ENCODE measurements at places on chromosomes 7 and 10.

- DNase-seq: no peak
Observed at GRCh38 chr10:127905848-127906261, 1.0 kb upstream of the PTPRE start.

GRCh38 chr7:101693498-101694091 is 64.5 kb upstream of the MYL10 start:
- DNase-seq: no peak

GRCh38 chr10:26516540-26517101 is 78.5 kb downstream of the APBB1IP start:
- DNase-seq: no peak

DNA sequence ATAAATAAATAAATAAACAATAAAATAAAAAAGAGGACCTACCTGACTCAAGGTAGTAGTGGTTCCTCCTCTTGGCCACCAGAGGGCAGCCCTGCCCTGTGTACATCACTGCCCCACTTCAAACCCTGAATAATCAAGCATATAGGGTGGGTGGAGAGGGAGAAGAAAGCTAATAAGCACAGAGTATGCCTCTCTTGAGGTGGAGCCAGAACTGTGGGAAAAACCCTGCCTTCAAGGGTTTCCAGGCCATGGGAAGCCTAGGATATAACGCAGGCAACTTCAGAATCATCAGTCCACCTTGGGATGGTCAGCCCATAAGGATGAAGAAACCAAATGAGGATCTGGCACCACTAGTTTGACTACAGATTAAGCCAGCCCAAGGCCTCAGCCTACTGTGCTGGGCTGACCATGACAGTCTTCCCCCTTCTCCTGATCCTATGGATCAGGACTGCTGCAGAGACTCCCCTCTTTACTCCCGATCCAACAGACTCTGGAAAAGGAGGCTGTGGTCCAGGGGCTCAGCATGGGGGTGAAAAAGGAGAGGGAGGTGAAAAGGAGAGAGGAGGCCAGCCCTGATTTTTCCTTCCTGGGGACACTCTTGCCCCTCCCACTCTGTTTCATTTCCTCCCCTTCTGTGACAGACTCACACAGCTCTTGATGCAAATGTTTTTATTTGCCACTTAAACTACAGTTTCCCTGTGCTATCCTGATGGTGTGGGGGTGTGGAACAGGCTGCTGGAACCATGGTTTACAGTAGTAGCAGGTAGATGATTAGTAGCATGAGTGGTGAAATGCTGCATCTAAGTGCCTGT is 10.1 kb downstream of the AVPI1 start:
- DNase-seq: no peak

GRCh38 chr7:69654849-69655707 is 56.8 kb downstream of the AUTS2 start:
- no peak for DNase-seq

- DNase-seq: no peak
Observed at GRCh38 chr7:35365523-35365922, 111.6 kb upstream of the TBX20 start.

GRCh38 chr10:99917963-99918825 is 91.6 kb downstream of the DNMBP start:
- no peak for DNase-seq

DNA sequence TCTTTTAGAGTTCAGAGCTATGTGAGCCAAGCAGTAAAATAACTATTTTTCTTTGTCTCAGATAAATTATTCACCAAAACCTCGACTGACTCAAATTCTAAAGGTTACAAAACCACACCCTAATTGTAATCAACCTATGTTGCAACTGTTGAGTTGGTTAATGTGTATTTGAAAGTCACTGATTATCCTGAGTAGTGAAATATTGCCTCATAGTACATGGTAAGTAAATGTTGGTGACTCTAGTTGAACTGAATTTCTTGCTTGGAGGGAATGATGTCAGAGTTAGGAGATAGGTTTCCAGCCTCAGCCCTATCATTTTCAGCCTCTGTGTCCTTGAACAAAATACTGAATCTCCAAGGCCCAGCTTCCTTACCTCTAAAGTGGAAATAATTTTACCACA is 3.0 kb upstream of the CYP2C18 start:
- no peak for DNase-seq

DNA sequence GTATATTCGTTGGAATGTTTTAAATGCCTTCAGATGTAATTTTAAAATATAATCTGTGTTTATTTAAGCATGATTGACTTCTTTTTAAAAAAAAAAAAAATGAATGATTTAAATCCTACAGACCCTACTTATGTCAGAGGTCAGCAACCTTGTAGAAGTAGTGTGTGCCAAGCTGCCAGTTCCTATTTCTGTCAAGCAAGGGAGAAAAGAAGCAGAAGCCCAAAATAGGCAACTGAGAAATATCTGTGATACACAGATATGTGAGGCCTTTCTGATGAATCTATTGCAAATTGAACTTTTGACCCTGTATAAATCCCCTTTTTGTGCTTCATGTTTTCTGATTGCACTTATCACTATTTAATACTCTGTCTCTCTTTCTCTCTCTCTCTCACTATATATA is 199.5 kb downstream of the LRRN3 start:
- DNase-seq: no peak

- peak; percentile 58 for DNase-seq
Observed at GRCh38 chr7:44145479-44145968, 4.4 kb upstream of the MYL7 start.

DNA sequence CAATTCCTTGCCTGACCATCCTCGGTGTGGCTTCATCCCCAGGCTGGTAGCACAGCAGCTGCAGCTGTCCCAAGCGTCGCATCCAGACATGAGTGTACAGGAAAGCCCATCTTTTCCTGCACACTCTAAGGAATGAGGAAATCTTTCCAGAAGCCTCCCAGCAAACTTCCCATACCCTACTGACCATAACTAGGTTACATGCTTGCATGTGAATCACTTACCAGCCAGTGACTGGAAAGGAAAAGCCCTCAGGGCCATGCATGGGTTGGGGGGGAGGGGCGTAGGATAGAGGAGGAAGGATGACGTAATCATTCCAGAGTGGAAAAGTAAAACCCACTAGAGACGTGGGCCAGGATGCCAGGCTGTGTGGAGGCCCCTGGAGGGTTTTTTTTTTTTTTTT is 18.9 kb upstream of the ZNF212 start:
- no peak for DNase-seq

All from stimulated activated CD4-positive, alpha-beta T cell treated with anti-CD3 and anti-CD28 coated beads, TNF-alpha, amount 100 ng/mL, for 24 hours (primary cell).